Uterus (tissue), 4 donors: ENCODE measurements at places on chromosomes 2 and 18.

DNA sequence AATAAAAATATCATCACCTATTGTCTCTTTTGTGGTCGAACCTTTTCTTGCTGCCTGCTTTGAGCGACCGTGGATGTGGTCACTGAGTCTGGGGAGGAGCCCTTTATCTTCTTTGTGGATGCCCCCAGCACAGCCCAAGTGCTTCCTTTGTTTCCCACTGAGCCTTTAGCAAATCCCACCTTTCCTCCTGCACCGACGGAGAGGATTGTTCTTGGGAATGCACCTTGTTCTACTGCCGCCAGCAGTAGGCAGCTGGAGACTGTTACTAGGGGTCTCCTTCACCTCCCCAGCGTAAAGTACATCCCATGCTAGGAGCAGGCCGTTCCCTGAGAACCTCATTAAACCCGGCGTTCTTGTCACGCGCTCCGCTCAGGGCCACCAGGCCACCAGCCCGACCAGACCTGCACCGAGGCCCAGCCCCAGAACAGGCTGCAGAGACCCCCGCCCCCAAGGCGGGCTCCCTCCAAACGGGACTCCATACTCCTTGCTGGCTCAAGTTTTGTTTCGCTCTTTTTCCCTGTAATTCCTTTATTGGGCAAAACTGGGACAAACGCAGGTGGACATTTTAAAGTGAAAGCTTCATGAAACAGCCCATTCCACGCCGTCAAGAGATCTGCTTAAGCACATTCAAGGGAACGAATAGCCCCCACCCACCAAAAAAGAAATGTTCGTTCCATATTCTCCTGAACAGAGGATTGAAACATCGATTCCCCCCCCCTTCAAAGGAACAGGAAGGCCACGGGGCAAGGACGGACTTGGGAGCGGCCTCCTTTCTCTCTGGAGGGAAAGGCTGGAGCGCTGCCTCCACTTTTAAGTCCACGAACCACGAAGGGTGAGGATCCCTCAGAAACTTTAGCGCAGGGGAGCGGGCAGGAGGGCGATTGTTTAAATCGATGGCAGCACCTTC, 1.1 kb upstream of the MAT2A start:
- DNase-seq: peak; percentile 65

DNA sequence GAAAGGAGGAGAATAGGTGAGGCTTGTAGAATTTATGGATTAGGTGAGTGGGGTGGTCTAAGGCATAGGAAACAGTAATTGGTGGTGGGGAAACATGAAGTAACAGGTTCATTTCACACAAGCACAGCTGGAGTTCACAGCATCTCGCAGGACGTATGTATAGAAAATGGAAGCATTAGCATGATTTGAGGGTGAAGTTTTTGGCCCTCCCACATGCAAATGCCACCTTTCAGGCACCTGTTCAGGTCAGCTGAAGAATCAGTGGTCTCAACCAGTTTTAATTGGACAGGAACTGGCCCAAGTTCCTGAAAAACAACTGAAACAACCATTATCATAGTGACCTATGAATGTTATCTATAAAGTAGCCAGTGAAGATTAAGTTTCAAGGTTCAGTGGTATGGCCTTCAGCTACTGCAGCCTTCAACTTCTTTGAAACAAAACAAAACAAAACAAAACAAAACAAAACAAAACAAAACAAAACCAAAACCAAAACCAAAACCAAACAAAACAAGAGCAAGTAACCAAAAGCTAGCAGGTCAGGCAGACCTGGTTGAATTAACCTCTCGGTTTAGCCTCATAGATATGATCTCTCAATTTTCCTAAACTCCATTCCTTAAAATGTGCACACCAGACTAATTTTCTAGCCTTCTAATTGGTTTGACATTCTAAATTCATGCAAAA, 102.1 kb upstream of the SPHKAP start:
- DNase-seq: no peak

GRCh38 chr2:109335631-109336176, 206.7 kb downstream of the SH3RF3 start:
- DNase-seq: no peak

DNA sequence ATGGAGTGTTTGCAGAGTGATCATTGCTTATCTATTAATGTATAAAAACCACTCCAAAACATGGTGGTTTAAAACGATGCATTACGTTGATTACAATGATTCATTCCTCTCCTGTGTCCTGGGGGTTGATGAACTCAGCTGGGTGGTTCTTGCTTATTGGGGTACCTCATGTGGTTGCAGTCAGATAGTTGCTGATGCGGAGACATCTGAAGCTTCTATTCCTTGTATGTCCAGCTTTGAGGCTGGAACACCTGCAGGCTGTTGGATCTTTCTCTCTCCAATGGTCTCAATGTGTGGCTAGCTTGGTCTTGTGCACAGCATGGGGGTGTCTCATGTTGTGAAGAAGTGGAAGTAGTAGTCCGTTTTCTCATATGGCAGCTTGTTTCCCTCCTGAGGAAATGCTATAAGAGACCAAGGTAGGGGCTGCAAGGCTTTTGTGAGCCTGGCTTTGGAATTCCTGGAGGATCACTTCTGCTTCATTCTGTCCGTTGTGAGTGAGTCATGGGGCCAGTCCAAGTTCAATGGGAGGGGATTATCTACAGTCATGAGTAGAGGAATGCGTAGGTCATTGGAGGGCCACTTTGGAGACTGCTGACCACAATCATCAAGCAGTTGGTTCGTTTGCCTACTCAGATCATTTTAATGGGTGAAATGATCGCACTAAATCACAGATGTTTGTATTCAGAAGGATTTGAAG, 601.0 kb downstream of the SLC4A3 start:
- no peak for DNase-seq

DNA sequence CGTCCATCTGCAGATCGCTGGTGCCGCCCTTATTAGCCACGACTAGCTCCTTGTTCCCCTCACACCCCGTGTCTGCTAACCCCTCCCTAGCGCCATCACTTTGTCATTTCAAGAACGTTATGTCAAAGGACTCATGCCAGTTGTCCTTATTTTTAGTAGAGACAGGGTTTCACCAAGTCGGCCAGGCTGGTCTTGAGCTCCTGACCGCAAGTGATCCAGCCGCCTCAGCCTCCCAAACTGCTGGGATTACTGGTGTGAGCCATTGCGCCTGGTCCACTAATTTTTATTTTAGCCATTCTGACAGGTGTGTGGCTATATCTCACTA, 138.9 kb upstream of the HDAC4 start:
- no peak for DNase-seq

DNA sequence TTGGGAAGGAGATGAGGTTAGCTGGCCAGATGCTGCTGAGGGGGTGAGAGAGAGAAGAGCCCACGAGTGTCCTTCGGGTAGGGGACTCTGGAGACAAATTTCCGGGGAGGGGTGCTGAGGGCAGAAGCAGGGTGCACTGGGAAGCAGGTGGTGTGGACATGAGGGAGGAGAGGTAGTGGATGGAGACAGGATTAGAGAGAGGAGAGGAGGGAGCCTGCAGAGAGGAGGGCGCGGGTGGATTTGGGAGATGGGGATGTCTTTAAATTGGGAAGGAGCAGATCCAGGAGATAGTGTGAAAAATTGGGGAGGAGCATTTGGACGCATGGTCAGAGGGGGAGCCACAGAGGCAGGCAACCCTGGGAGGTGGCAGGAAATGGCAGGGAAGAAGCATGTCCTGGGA, 154.7 kb downstream of the DYSF start:
- DNase-seq: no peak
